ENCODE measurements at places on chromosomes 11 and 22. TPM values are rescaled to one million over a fixed set of nuclear protein-coding genes. Genes with fewer than 3 reads are reported as not detected.

DNA sequence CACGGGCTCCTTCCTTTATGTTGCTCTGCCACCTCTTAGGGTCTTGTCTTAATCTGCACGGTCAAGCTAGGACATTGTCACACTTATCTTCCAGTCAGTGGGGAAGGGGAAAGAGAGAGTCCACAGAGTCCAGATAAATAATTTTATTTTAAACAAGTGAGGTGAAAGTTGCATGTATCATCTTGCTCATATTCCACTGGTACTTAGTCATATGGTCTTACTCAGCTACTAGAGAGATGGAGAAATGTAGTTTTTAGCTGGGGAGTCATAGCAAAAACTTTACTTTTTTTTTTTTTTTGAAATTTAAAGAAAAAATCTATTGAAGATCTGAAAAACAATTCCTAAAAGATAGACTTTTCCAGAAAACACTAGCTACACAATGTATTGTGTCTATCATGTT, 29.0 kb downstream of the PDE3B start:
- H3K27ac ChIP-seq, result no peak overlapping the region
- DNase-seq, result no peak
- H3K4me1 ChIP-seq, result no peaks in the 10 kb centered on the region
- no peaks in the 10 kb centered on the region for H3K36me3 ChIP-seq

DNA sequence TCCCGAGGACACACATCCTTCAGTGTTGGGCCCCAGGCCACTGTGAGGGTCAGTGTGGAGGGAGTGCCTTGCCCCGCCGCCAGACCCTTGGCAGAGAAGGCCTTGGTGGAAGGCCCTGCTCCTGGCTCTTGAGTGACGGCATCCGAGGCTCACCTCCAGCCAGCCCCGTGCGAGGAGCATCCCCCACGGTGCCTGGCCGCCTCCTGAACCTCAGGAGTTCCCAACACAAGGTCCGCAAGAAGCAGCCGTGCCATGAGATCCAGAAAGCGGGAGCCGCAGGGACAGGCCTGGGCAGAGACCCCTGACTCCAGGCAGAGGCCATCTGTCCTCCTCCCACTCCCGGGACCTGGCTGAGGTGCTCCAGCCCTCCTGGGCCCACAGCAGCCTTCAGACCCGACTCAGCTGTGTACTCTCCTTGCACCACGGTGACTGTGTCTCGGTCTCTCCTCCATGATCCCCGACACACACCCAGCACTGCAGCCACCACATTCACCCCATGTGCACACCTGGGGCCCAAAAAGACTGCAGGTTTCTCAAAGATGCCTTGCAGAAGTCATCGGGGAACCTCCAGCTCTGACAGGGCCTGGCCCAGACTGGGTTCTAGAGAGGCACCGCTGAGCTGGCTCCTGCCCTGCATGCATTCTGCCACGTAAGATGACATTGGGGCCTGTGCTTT, 870.2 kb downstream of the BRD1 start:
- H3K27ac ChIP-seq, result no peak overlapping the region
- no peaks in the 10 kb centered on the region for H3K27me3 ChIP-seq
- no peak for DNase-seq

DNA sequence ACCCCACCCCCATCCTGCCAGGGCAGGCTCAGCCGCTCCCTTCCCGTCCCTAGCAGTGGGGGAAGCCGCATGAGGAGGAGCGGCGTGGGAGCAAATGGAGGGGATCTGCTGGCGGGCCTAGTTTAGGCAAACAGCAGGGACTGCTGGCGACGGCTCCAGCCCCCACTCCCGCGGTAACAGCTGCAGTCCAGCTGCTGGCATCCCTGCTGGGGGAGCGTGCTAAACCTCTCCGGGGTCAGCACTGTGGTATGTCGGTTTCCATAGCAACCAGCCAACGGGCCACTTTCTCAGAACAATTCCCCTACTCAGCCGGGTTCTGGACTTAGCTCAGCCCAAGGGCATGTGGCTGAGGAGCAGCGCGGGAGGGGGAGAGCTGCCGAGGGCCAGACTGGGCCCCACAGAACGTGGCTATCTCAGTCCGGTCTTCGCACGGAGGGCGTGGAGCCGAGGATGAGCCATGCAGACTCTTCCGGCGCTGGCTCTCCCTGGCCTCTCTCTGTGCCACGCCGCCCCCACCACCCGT, 98.8 kb downstream of the PKNOX2 start:
- no peaks in the 10 kb centered on the region for H3K4me1 ChIP-seq
- no peak for DNase-seq
- no peak overlapping the region for H3K4me3 ChIP-seq

Gene GAS2L1
- total RNA-seq, result 29.4 TPM

GRCh38 chr11:125179346-125179745, 14.8 kb downstream of the PKNOX2 start:
- H3K4me1 ChIP-seq, result no peaks in the 10 kb centered on the region
- peaks cover 24% of the 10 kb centered on the region for H3K27me3 ChIP-seq
- H3K36me3 ChIP-seq, result no peaks in the 10 kb centered on the region
- H3K4me3 ChIP-seq, result no peak overlapping the region

Gene TRIM29
- 0.54 TPM for total RNA-seq

DNA sequence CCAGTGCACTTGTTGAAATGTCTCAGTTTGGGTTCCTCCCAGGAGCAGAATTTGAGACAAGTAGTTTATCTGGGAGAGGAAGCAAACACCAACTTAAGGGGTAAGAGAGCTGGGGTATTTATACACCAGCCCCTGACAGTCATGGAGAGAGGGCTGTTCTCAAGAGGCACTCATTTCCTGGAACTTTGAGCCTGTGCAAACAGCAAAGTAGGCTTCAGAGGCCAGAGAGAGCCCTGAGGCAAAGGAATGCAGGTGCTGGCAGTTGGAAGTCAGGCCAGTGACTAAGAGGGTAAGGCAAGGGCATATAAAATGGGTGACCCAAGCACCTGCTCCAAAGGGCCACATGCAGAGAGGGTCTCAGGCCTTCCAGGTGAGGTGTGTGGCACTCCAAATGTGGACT, 16.1 kb downstream of the MS4A18 start:
- no peak overlapping the region for H3K4me3 ChIP-seq
- peaks cover 9% of the 10 kb centered on the region for H3K27me3 ChIP-seq
- no peak for DNase-seq
- H3K4me1 ChIP-seq, result no peaks in the 10 kb centered on the region
- H3K36me3 ChIP-seq, result no peaks in the 10 kb centered on the region

DNA sequence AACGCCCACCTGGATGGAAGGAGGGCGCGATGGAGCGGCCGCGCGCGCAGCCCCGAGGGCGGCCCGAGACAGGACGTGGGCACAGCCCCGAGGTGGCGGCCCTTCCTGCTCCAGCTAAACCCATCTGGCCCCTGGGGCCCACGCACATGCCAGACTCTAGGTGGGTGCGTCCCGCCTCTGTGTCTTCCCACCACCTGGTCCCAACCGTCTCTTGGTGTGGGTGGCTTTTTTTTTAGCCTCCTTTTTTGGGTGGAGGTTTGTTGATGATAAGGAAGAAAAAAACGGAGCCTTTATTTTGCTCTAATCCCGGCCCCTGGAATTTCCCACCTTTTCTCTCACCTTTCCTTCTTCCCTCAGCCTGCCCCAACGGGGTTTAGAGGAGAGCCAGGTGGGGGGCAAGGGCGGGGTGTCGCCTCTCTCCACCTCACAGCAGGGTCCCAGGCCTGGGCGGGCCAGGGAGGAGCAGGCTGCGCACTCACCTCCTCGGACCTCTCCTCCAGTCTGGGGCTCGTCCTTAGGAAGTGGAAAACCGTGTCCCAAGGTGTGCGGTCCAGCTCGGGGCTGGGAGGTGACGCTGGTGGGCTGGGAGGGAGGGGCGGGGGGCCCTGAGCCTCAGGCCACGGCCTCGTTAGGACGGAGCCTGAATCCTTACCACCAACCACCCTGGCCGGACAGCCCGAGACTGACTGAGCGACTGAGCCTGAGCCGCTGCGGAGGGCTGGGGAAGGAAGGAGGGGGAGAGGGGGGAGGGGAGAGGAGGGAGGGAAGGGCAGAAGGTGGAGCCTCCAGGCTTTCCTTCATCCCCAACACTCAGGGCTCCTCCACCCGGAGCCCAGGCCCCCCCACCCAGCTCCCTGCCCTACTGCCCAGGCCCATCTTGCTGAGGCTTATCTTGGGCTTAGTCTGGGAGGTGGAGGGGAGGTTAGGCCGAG, at the start of gene SOX10:
Gene SOX10, minus strand, starts transcription at position 696 of the 932 bp plus-strand sequence. CDS start 771 bp downstream, outside the sequence.
- no peak for DNase-seq
- H3K36me3 ChIP-seq, result no peaks in the 10 kb centered on the region
- no peaks in the 10 kb centered on the region for H3K4me1 ChIP-seq
- no peak within 1 kb of the TSS for H3K27ac ChIP-seq

- H3K27me3 ChIP-seq, result no peaks in the 10 kb centered on the region
- no peak overlapping the region for H3K4me3 ChIP-seq
- DNase-seq, result no peak
- no peak overlapping the region for H3K27ac ChIP-seq
- peaks cover 1% of the 10 kb centered on the region for H3K36me3 ChIP-seq
- peaks cover 13% of the 10 kb centered on the region for H3K4me1 ChIP-seq
Observed at GRCh38 chr22:35318346-35319215, 18.9 kb downstream of the TOM1 start.

DNA sequence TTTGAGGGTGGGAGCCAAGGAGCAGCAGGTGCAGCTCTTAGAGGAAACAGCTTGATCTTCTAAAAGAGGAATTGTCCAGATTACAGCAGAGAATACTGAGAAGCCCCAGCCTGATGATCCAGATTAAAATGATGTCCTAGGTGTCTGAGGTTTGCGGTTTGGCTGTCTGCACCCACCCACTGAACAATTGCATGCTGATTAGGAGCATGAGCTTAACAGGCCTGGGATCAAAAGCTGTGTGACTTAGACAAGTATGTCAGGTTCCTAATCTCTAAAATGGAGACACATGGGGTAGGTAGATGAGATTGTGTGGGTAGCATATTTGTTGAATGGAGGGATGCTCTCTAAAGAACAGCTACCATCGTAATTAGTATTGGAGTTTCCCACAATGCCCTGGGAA, 166.8 kb upstream of the SEZ6L start:
- H3K27me3 ChIP-seq, result peaks cover 23% of the 10 kb centered on the region
- H3K4me1 ChIP-seq, result no peaks in the 10 kb centered on the region
- H3K27ac ChIP-seq, result no peak overlapping the region
- no peak overlapping the region for H3K4me3 ChIP-seq
- H3K36me3 ChIP-seq, result no peaks in the 10 kb centered on the region
- no peak for DNase-seq

GRCh38 chr22:22235558-22235957, 9.0 kb upstream of the VPREB1 start:
- no peak overlapping the region for H3K27ac ChIP-seq
- no peak overlapping the region for H3K4me3 ChIP-seq
- no peaks in the 10 kb centered on the region for H3K4me1 ChIP-seq
- no peaks in the 10 kb centered on the region for H3K36me3 ChIP-seq

- peaks cover 10% of the 10 kb centered on the region for H3K36me3 ChIP-seq
- peak within 1 kb of the TSS; percentile 85 for H3K4me3 ChIP-seq
- no peaks in the 10 kb centered on the region for H3K27me3 ChIP-seq
- peaks cover 35% of the 10 kb centered on the region for H3K4me1 ChIP-seq
- H3K27ac ChIP-seq, result peak within 1 kb of the TSS; percentile 93
Observed at GRCh38 chr22:20079745-20080444, at the start of gene DGCR8. DGCR8 (plus strand) TSS chr22:20080241; CDS start chr22:20085964, 5,723 bp downstream.

- no peaks in the 10 kb centered on the region for H3K27me3 ChIP-seq
- H3K36me3 ChIP-seq, result no peaks in the 10 kb centered on the region
- no peak overlapping the region for H3K27ac ChIP-seq
- H3K4me3 ChIP-seq, result no peak overlapping the region
- no peaks in the 10 kb centered on the region for H3K4me1 ChIP-seq
- no peak for DNase-seq
Observed at GRCh38 chr22:19548964-19549363, 24.8 kb upstream of the CLDN5 start.

Gene ELP4
- total RNA-seq, result 21.4 TPM

Gene DNAJB13
- 0.22 TPM for total RNA-seq

Data from HCT116 (cell line).